Lung (tissue), 17 donors: ENCODE measurements at places on chromosomes 13 and 19.

DNA sequence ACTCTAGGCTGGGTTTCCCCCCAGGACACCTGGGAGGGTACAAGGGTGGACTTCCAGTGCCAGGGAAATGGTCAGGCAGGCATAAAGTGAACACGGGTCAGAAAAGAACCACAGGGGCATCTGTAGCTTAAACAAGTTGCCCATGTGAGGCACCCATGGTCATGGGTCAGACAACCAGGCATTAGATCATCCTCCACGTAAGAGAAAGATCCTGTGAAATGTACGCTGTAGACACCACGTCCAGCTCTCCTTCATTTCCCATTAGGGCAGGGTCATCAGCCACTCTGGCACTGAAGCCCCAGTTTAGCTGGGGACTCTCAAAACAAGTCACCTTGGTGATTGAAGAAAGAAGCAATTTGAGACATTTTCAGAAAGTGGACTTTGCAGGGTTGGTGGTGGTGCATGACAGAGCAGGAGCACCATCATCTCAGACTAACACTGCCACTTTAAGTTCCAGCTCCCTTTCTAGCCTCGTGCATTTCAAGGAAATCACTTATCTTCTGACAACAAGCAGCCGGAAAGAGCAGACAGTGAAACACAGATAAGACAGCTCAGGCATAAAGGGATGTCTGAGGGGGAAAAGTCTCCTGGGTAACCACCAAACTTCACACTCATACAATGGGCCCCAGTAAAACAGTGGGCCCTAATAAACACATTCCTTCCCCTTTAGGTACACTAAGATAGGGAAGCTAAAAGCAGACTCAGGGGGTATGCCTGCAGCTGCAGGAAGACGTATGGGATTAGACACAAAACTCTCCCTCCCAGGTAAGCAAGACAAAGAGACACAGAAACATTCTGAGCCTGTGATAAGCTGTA is 16.1 kb upstream of the SIGLEC6 start:
- no peak for DNase-seq

- no peak for DNase-seq
These were observed 14.4 kb downstream of the CCDC124 start for GRCh38 chr19:17946965-17947784.

DNA sequence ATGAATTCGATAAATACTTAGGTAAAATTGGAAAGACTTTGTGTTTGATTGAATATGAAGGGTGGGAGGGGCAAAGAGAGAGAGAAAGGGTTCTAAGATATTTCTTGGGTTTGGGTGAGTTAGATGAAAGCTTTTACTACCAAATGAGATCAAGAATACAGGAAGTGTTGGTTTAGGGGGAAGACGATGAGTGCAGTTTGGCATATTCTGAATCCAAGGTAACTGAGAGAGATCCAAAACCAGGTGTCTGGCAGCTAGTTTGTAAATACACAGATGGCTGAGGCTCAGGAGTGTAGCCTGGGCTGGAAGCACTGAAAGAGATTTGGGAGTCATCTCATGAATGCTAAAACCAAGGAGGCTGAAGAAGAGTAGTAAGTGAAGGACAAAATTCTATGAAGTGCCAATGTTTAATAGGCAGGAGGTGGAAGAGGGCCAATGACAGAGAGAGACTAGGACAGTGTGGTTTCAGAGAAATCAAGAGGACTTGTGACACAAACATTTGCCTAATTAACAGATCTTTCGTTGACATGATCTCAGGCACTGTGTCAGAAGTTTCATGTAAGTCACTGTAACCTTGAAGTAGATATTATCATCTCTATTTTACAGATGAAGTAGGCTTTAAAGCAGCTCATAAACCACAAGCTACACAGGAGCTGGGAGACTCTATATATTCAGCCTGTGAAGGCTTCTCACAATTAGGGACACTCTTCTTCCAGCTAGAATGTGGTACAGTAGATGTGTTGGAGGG is 70.2 kb upstream of the ZDHHC20 start:
- DNase-seq = no peak

DNA sequence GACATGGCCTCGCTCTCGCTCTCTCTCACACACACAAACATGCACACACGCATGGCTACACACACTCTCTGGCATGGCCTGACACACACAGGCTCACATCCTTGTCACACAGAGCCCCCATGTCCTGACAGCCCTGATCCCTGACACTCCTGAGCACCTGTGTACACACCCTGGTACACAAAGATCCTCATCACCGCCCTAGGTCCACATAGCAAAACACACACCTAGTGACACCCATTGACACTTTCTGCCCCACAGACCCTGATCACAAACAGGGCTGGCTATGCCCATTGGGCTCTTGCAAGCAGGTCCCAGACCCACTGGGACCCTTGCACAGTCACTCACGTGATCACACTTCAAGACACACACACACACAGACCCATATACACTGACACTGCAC is 4.0 kb upstream of the NFIX start:
- no peak for DNase-seq

- DNase-seq = peak; percentile 63
These were observed 349.1 kb downstream of the LIG4 start for GRCh38 chr13:107866032-107866940.

DNA sequence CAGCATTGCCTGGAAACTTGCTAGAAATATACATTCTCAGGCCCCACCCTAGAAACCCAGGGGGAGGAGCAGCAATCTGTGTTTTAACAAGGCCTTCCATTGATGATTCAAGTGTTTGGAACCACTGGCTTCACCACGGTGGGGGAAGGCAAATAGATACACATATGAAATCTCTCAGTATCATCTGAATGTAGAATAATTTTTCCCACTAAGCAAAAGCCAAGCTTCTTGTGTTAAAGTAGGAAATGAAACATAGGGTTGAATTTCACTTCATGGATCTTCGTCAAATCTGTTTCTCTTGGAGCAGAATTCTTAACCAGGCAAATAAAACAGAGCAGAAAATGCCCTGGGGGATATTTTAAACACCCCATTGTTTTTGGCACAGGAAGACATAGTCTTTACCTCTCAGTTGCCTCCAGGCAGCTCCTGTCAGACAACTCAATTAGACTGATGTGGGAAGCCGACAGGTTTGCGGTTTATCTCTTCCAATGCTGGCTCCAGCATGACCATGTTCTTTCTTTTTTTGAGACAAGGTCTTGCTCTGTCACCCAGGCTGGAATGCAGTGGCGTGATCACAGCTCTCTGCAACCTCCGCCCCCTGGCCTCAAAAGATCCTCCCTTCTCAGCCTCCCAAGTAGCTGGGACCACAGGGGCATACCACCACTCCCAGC is 213.0 kb downstream of the FOXO1 start:
- DNase-seq = no peak

DNA sequence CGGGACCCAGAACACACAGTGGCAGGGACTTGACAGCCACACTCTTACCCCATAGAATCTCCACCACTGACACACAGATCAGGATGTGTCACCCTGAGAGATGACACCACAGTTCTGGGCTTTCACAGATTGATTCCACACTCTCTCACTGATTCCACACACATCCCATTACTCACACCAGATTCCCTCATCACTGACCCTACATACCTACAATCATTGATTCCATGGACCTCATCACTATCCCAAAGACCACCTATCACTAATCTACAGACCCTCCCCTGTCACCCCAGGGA is 57.6 kb upstream of the ZNF527 start:
- DNase-seq = no peak

DNA sequence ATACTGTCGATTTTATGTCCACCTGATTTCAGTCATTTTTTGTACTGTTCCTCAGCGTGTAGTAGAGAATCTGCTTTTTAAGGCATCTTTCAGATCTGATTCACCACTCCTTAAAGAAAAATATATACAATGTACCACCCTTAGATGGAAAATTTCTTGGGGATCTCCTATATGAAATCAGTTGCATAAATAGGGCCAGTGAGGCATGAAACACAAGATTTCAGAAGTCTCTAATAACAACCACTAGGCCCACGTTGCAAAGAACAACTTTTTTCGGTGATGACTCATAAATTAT is 1.4 kb downstream of the USP12 start:
- no peak for DNase-seq

DNA sequence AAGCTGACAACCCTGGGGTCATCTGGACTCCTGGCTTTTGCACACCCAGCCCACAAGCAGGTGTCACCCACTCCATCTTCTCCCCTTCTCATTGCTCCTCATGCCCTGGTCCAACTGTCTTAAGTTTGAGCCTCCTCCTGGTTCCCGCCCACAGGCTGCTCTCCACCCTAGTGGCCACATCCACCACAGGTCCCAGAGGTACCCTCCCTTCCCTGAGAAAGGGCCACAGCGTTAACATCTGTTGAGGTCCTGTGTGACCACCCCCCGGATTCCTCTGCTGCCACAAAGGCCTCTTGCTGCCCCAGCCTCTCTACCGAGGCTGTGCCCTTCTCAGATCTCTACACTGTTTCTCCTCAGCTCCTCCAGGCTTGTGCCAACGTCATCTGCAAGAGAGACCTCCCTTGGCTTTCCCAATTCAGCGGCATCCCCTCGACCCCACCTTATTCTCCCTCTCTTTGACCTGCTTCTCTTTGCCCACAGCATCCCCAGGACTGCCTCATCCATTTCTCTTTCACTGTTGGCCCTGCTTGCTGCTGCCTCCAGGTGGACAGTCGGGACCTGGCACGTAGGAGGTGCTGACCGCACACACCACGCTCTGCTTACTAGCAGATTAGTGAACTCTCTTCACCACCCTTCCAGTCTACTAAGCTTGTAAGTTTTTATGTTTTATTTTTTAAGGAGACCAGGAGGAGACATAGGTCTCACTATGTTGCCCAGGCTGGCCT is 33.3 kb downstream of the SUGP2 start:
- DNase-seq = no peak

- no peak for DNase-seq
These were observed 22.0 kb downstream of the VWA8 start for GRCh38 chr13:41938918-41939317.

- no peak for DNase-seq
These were observed 14.2 kb upstream of the RNF6 start for GRCh38 chr13:26236296-26236695.

DNA sequence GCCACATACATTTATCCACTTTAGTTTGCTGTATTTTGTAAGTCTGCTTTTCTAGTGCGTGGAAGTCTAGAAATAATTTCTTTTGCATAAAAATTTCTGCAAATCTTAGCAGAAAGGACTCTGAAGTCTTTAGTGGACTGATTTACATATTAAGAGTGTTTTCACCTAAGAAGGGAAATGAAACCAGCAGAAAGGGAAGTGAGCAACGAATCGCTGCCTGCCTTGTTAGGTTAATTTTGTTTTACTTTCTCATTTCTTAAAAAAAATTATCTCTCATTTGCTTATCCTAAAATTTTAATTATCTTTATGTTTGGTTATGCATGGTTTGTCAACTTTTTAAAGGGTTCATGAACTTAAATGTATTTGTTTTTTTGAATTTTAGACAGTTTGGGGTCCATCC is 767 bp upstream of the GPR18 start:
- DNase-seq = no peak

GRCh38 chr19:35476149-35476548 is 14.1 kb downstream of the KRTDAP start:
- DNase-seq = no peak

DNA sequence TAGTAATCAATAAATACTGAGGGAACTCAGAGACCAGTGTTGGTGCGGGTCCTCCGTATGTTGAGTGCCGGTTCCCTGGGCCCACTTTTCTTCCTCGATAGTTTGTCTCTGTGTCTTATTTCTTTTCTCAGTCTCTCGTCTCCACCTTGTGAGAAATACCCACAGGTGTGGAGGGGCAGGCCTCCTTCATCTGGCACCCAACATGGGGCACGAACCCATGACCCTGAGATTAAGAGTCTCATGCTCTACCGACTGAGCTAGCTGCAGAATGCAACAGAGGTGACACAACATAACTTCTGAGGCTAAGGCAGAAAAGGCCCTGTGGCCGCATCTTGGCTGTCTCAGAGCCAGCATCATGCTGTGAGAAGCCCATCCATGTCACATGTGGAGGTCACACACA is 5.3 kb upstream of the ZNF613 start:
- no peak for DNase-seq

DNA sequence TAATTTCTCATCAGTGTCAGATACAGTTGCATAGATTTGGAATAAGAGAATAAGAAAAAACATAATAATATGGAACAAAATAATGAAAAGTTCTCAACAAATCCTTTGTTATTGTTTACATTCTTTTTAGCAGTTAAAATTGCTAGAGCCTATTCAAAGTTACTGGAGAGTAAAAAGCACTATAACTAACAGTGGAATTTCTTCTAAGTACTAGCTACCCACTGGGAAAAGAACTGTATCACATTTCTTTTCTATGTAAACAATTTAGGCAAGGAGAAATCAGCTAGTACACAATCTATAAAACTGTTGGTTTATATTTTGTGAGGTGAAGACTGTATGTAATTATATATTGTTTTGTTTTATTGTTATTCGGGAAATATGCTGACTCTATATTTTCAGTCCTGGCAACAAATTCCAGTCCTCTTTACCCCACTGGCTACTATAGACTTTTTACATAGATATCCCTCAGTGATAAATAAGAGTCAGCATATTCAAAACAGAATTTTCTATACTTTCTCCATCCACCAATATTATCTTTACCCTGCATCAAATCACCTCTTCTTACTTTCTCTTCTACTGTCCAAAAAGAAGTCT is 222.0 kb downstream of the PCDH9 start:
- DNase-seq = no peak

GRCh38 chr19:4443966-4444764 is 13.4 kb downstream of the UBXN6 start:
- no peak for DNase-seq

GRCh38 chr13:40127925-40128324 is 472.5 kb downstream of the COG6 start:
- DNase-seq = no peak

DNA sequence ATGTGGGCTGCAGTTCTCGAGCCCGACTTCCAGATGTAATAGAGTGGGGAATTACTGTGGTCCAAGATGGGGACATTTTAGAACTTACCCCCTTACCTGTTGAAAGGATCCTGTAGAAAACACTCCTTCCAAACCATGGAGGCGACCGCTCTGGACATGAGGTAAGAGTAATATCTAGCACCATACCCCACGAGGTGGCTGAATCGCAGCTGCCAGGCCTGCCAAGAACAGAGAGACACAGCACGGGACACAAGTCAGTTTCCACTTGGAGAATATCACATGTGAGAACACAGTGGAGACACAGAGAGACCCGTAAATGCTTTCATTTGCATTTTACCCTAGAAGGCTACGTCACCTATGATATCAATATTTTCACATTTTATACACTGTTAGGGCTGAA is 129.2 kb downstream of the MIPEP start:
- no peak for DNase-seq

- DNase-seq = peak; percentile 6
These were observed 17.2 kb downstream of the PKN1 start for GRCh38 chr19:14450168-14450874.

- DNase-seq = no peak
These were observed 1.3 kb upstream of the CEACAM6 start for GRCh38 chr19:41753936-41754529.

DNA sequence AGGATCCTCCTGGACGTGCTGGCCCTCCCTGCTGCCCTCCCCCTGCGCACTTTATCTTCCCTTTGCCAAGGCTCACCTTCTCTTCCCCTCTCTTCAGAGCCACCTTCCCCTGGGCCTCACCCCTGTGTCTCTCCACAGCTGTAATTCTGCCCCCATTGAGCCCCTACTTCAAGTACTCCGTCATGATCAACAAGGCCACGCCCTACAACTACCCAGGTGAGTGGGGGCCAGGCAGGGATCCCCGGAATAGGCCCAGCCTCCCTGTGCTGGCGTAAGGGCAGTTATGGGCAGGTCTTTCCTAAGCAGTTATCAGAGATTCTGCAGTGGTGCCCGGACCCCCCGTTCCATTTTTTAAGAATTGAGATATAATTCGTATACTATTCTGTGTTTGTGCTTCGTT is 3.1 kb downstream of the NDUFA3 start:
- no peak for DNase-seq

- DNase-seq = no peak
These were observed 40.8 kb upstream of the CEACAM21 start for GRCh38 chr19:41535029-41535622.
